Right ventricle myocardium superior (tissue), 1 donor: ENCODE measurements at places on chromosomes 3 and 15. TPM values are rescaled to one million over a fixed set of nuclear protein-coding genes. Genes with fewer than 3 reads are reported as not detected.

GRCh38 chr3:30760040-30760695 is 134.3 kb downstream of the GADL1 start:
- no peak for DNase-seq

DNA sequence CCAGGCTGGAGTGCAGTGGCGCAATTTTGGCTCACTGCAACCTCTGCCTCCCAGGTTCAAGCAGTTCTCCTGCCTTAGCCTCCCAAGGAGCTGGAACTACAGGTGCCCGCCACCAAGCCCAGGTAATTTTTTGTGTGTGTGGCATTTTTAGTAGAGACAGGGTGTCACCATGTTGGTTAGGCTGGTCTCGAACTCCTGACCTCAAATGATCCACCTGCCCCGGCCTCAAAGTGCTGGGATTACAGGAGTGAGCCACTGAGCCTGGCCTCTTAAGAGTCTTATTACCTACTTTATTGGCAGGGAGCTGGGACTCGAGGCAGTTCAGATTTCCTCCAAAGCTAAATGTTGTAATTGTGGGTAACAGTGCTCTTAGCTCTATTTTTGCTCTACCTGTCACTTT is 16.4 kb downstream of the PXYLP1 start:
- DNase-seq: no peak

DNA sequence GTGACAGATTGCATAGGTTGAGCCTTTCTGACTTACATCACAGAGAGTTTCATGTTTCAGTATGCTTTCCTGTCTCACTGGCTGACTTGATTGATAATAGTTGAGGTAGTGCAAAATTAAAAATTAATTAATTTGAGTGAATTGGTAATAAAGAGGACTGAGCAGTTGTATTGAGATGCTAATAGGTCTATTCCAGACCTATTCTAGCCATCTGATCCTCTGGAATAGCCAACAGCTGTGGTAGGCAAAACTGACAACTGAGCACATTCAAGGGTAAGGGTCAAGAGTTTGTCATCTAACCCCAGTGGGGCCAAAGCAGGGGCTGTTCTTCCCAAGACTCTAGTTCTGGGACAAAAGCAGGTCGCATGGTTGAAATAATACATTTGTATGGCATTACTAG is 132.4 kb downstream of the EPHA3 start:
- no peak for DNase-seq

GRCh38 chr15:42140383-42141070 is 15.9 kb downstream of the PLA2G4F start:
- DNase-seq: no peak

- no peak for DNase-seq
Measured at GRCh38 chr3:106323586-106323985, 454.8 kb upstream of the CBLB start.

DNA sequence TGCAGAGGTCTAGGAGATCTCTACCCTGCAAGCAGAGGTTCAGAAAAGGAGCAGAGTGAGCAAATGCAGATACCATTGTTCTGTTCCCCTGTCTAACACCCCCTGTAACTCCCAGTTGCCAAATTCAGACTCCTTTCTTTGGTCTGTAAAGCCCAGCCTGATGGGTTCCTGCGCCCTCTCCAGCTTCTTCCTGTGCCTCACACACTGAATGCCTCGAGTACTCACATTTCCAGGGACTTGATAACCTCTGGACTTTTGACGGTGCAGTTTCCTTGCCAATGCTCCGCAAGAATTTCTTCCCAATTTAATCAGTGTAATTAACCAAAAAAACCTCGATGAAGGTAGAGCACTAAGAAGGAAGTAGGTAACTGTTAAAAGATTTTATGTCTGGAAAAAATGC is 19.3 kb downstream of the PDE8A start:
- no peak for DNase-seq

- no peak for DNase-seq
Measured at GRCh38 chr15:40336744-40337122, 4.0 kb downstream of the CCDC9B start.

DNA sequence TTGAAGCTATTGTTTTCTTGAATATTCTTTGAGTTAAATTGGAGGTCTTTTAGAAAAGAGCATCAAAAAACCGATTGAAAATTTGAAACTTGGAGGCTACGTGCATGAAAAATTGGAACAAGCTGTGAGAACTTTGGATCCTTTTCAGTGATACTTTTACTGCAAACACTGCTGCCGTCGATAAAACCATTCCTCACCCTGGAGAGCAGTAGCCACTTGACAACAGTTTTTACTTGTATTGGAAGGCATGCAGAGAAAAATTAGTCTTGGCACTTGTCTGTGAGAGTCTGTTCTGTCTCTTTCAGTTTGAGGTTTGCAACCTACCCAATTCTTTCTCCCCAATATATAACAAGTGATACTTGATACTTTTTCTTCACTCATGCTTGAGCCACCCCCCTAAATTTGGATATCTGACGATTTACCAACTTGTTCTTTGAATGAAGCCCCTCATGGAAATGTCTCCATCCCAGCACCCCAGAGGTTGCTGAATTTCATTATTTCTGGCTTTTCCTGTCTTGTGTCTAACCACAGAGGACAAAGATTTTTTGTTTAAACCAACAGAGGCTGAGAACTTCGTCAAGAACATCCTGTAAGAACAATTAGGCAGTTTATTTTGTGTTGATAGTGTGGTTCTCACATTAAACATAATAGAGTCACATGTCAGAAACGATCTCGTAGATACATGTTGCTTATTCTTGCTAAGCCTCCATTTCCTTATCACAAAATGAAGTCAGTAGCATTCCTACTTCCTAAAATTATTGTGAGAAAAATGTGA is 307.3 kb upstream of the PLSCR5 start:
- no peak for DNase-seq

DNA sequence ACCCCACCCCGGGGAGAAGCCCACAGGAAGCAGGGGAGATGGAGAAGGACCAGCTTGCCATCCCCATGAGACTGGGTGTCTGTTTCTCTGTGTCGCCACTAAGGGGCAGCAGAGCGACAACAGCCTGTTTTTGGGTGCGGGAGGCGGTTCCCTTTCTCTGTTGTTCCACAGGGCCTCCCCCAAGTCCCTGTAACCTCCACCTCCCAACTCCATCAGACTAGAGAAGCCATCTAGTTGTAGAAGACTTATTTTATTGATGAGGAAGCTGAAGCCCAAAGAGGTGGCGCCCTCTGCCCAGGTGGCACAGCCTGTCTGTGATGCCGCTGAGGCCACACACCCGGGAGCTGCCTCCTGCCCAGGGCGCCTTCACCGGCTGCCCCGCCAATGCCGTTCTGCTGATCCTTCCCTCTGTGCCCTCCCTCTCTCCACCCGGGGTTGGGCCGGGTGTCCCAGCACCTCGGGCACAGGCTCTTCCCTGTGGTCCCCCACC is 3.9 kb upstream of the CCDC9B start:
- peak; percentile 72 for DNase-seq

- peak; percentile 81 for DNase-seq
Measured at GRCh38 chr3:196712514-196713413, 587 bp downstream of the PIGX start.

- no peak for DNase-seq
Measured at GRCh38 chr3:73614419-73614818, 10.3 kb downstream of the PDZRN3 start.

The AGBL1 gene
- total RNA-seq: not detected

The BBX gene
- total RNA-seq: 31.7 TPM

The SEMA5B gene
- 2.1 TPM for total RNA-seq

The SSUH2 gene
- 1.00 TPM for total RNA-seq

The TMOD2 gene
- total RNA-seq: 7.3 TPM

The PRRT3 gene
- 0.46 TPM for total RNA-seq

The NKTR gene
- 21.6 TPM for total RNA-seq
